ENCODE measurements at places on chromosomes 5 and 9. TPM values are rescaled to one million over a fixed set of nuclear protein-coding genes. Genes with fewer than 3 reads are reported as not detected.

MAMDC2 gene
- total RNA-seq, result not detected

MLANA gene
- total RNA-seq, result not detected

CNTNAP3B gene
- not detected for total RNA-seq

ADCY2 gene
- total RNA-seq, result not detected

PRDM9 gene
- total RNA-seq, result not detected

SERINC5 gene
- 11.8 TPM for total RNA-seq

TPRN gene
- 14.3 TPM for total RNA-seq

RAB14 gene
- 28.8 TPM for total RNA-seq

SPINK14 gene
- not detected for total RNA-seq

CARTPT gene
- total RNA-seq, result not detected

WNK2 gene
- not detected for total RNA-seq

LCN12 gene
- not detected for total RNA-seq

TICAM2 gene
- total RNA-seq, result 1.9 TPM

GPRIN1 gene
- total RNA-seq, result 4.3 TPM

SPATA31C1 gene
- not detected for total RNA-seq

RPS14 gene
- total RNA-seq, result 1,694 TPM

HAVCR2 gene
- total RNA-seq, result not detected

TAL2 gene
- not detected for total RNA-seq

SHISAL2B gene
- total RNA-seq, result not detected

UQCRQ gene
- total RNA-seq, result 77.9 TPM

PFN3 gene
- not detected for total RNA-seq

OMD gene
- not detected for total RNA-seq

LCP2 gene
- not detected for total RNA-seq

PAPPA gene
- 31.5 TPM for total RNA-seq

PALM2AKAP2 gene
- 12.5 TPM for total RNA-seq

PCDHGA4 gene
- 13.9 TPM for total RNA-seq

CDH9 gene
- total RNA-seq, result not detected

CDC26 gene
- total RNA-seq, result 15.9 TPM

OGN gene
- total RNA-seq, result not detected

SLC4A9 gene
- total RNA-seq, result not detected

All from GM23248 (cell line).